ENCODE measurements at places on chromosomes 7 and 10. TPM values are rescaled to one million over a fixed set of nuclear protein-coding genes. Genes with fewer than 3 reads are reported as not detected.

TIMM23 gene
- total RNA-seq, result 49.3 TPM

GRCh38 chr10:112433136-112433535 lies 13.6 kb downstream of the ZDHHC6 start:
- no peak for DNase-seq

- peak; percentile 76 for DNase-seq
Measured at GRCh38 chr7:24821045-24821753, 63.9 kb upstream of the GSDME start.

GRCh38 chr7:24733414-24734060 lies 23.7 kb downstream of the GSDME start:
- DNase-seq, result no peak

GRCh38 chr10:48400850-48401220 lies 94.4 kb downstream of the MAPK8 start:
- no peak for DNase-seq

LLCFC1 gene
- total RNA-seq, result not detected

- DNase-seq, result no peak
Measured at GRCh38 chr10:87979847-87980246, 116.4 kb downstream of the PTEN start.

DNA sequence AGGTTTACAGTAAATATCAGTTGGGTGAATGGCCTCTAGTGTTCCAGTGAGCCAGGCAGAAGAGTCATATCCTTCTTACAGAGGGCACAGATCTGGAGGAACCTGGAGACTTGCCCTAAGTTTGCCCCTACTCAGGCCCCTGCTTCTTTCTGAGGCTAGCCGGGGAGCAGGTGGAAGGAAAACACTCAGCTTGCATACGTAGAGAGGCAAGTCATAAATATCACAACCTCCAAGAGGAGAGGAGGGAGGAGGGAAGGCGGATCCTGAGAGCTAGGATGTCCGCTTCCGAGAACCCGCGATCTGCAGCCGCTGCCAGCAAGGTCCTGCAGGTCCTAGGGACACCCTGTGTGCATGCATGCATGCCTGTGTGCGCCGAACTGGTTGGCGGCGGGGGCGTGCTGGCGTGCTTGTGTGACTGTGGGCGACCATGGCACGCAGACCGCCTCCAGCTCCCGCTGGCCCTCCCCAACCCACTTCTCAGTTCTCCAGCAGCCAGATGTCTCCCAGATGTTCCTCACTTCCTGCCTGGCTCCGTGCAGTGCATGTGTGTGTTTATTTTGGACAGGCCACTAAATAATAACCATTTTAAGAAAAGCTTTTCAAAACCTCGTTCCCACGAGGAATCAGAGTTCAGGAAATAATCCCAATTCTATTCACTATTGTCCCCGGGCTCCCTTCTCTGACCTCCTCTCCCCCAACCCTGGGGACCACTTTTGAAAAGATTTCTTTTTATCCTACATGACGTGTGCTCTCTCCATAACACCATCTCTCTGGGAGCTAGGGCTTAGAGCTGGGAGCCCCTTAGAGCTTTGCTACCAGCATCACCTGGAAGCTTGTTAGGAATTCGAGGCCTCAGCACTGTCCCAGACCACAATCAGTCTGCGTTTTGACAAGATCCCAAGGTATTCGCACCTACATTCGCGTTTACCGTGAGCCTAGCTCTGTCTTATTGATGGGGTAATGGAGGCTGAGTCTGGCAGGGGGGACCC lies 32.4 kb downstream of the UNC5B start:
- DNase-seq, result peak; percentile 57

DNA sequence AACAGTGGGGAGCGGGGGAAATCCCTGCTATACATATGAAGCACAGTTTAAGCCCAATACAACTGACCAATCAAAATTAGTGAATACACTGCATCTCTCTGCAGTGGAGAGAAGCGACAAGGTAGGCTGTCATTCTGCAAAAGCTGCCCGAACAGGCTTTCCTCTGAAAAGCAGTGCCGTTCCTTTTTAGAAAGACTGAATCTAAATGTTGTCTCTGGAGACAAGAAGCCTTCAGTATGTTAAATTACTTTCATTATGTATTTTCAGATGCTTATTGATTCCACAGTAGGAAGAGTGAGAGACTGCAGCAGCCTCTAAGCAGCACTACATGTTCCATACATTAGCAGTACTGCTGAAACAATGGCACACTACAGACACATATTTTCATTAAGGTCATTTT lies at the start of gene GPR22:
GPR22 (plus strand) TSS at position 129 of the 400 bp plus-strand sequence. CDS start 4,004 bp downstream, outside the sequence.
- no peak for DNase-seq

- DNase-seq, result no peak
Measured at GRCh38 chr10:129048513-129048912, 418.5 kb upstream of the MGMT start.

CDH23 gene
- total RNA-seq, result 5.1 TPM

GRCh38 chr10:48594803-48595538 lies 9.9 kb downstream of the ARHGAP22 start:
- no peak for DNase-seq

DNA sequence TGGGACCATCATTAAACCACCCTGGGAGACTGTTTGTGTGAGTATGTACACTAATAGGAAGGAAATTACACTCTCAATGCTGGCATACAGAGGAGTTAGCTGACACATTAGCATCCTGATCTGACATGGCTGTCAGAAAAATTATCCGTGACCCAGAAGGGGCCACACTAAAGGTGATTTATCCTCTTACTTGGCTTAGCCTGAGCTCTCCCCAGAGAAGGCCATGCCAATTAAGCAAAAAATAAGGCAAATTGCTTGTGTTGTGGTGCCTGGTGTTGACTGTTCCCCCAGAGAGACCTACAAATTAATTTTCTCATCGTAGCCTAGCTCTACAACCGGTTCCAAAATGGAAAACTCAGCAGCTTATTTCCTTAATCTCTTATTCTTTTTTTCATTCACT lies 992.3 kb downstream of the KCNMA1 start:
- no peak for DNase-seq

ADRB1 gene
- 1.7 TPM for total RNA-seq

EVX1 gene
- not detected for total RNA-seq

GRCh38 chr7:39702133-39702532 lies 78.8 kb downstream of the RALA start:
- no peak for DNase-seq

- peak; percentile 59 for DNase-seq
Measured at GRCh38 chr7:75993689-75994387, 557 bp downstream of the TMEM120A start.

DNA sequence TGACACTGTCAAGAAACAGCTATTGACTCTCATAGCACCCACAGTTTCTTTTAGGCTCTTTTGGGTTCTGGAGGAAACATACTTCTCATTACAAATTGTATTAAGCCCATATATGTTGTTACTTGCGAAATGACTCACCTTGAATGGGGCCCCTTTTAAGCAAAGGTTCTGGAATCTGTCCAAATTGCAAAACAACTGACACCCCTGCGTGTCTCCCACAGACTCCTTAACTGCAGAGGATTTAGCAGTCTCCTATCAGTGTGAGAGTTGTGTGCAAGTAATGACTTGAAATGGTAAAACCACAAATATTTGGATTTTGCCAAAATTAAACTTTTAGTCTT lies 192.3 kb downstream of the DNAJC1 start:
- DNase-seq, result no peak

FOXP2 gene
- 10.1 TPM for total RNA-seq

GRCh38 chr10:132105302-132105995 lies 39.7 kb downstream of the JAKMIP3 start:
- DNase-seq, result peak; percentile 8

ZNF783 gene
- total RNA-seq, result 17.3 TPM

DNA sequence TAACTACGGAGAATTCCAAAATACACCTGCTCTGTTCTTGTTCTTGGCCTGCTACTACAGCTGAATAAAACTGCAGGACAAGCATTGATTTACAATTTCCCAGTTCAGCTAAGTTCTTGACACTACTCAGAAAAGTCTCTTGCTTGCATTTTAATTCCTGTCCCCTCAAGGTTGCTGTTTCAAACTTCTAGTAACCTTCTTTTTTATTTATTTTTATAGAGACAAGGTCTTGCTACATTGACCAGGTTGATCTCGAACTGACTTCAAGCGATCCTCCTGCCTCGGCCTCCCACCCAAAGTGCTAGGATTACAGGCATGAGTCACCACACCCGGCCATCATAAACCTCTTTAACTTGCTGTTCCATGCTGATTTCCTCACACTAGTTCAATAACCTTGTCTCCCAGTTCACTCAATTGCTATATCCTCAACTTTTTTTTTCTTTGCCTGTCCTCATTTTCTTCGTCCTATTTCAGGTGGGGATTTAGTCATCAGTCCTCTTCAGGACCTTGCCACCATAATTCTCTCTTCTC lies 79.9 kb downstream of the ARHGAP21 start:
- no peak for DNase-seq

ZNF398 gene
- total RNA-seq, result 15.3 TPM
